ENCODE measurements at places on chromosomes 2 and 18. TPM values are rescaled to one million over a fixed set of nuclear protein-coding genes. Genes with fewer than 3 reads are reported as not detected.

GRCh38 chr2:47041891-47042684 is 113.0 kb downstream of the STPG4 start:
- H3K27me3 ChIP-seq = no peaks in the 10 kb centered on the region
- H3K4me3 ChIP-seq = peak overlapping the region; percentile 45
- H3K4me1 ChIP-seq = peaks cover 38% of the 10 kb centered on the region
- peaks cover 12% of the 10 kb centered on the region for H3K36me3 ChIP-seq

GRCh38 chr2:195590199-195590860 is 66.7 kb upstream of the SLC39A10 start:
- no peaks in the 10 kb centered on the region for H3K36me3 ChIP-seq
- H3K4me1 ChIP-seq = no peaks in the 10 kb centered on the region
- H3K27me3 ChIP-seq = no peaks in the 10 kb centered on the region
- H3K4me3 ChIP-seq = no peak overlapping the region
- no peak overlapping the region for H3K27ac ChIP-seq
- DNase-seq = no peak

GRCh38 chr18:12038082-12038638 is 55.5 kb upstream of the ANKRD62 start:
- peaks cover 9% of the 10 kb centered on the region for H3K4me1 ChIP-seq
- no peaks in the 10 kb centered on the region for H3K27me3 ChIP-seq
- DNase-seq = peak; percentile 23

- H3K36me3 ChIP-seq = peaks cover 44% of the 10 kb centered on the region
- no peak overlapping the region for H3K4me3 ChIP-seq
- H3K27ac ChIP-seq = no peak overlapping the region
- no peaks in the 10 kb centered on the region for H3K27me3 ChIP-seq
These were observed 6.8 kb downstream of the ZNF397 start for GRCh38 chr18:35247412-35248249.

DNA sequence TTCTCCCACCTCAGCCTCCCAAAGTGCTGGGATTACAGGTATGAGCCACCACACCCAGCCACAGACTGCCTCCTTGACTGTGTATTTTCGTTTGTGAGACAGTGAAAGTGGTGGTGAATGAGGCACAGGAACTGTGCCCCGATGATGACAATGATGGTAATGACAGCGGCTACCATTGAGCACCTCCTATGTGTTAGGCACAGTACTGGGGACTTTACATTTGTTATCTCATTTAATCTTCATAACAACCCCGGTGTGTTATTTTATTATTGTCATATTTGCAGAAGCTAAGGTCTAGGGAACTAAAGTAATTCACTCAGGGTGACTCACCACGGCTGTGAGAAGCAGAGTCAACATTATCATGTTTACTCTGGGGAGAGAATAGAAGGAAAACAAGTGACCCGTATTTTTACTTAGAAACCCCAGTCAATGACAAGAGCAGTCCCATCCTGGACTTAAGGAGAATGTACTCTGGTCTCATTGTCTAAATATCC is 77.6 kb upstream of the ALPP start:
- no peak overlapping the region for H3K27ac ChIP-seq
- H3K36me3 ChIP-seq = no peaks in the 10 kb centered on the region
- no peak overlapping the region for H3K4me3 ChIP-seq

GRCh38 chr18:3810296-3810695 is 360.3 kb downstream of the TGIF1 start:
- no peak overlapping the region for H3K27ac ChIP-seq
- no peak overlapping the region for H3K4me3 ChIP-seq
- DNase-seq = no peak
- no peaks in the 10 kb centered on the region for H3K36me3 ChIP-seq
- no peaks in the 10 kb centered on the region for H3K27me3 ChIP-seq
- H3K4me1 ChIP-seq = peaks cover 4% of the 10 kb centered on the region

DNA sequence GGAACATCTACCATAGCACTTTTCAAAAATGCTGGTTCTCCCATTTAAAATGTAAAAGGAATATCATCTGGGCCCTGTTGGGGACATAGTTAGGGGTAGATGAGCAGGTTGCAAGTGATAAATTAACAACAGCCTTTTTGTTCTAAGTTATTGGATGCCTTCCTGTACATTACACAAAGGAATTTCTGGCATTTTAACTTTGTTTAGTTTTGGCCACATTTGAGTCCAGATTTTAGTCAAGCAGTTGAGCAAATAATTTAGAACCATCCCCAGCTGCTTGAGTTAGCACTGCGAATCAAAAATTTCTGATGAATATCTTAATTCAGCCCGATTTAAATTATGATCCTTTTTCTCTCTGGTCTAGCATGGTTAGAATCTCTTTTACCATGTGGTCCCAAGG is 124.4 kb downstream of the TTC27 start:
- H3K4me1 ChIP-seq = peaks cover 14% of the 10 kb centered on the region
- H3K27ac ChIP-seq = no peak overlapping the region
- no peaks in the 10 kb centered on the region for H3K36me3 ChIP-seq
- no peak overlapping the region for H3K4me3 ChIP-seq

- no peak for DNase-seq
- H3K27ac ChIP-seq = no peak overlapping the region
- H3K27me3 ChIP-seq = no peaks in the 10 kb centered on the region
- H3K4me1 ChIP-seq = no peaks in the 10 kb centered on the region
These were observed 261.0 kb upstream of the DDX18 start for GRCh38 chr2:117553448-117553847.

DNA sequence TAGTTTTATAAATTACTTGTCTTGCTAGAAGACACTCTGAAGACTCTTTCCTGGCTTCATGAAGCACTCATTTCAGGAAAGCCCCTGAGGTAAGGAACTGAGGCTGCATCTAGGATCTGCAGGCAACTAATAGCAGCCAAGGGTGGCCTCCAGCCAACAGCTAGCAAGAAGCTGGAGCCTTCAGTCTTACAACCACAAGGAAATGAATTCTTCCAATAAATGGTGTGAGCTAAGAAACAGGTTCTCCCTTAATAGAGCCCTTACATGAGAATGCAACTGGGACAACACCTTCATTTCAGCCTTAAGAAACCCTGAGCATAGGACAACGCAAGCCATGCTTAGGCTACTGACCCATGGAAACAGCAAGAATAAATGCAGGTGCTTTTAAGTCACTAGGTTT is 254.6 kb upstream of the RBBP8 start:
- no peaks in the 10 kb centered on the region for H3K36me3 ChIP-seq
- peaks cover 33% of the 10 kb centered on the region for H3K4me1 ChIP-seq
- no peak overlapping the region for H3K4me3 ChIP-seq
- DNase-seq = peak; percentile 73
- H3K27me3 ChIP-seq = no peaks in the 10 kb centered on the region
- no peak overlapping the region for H3K27ac ChIP-seq

DNA sequence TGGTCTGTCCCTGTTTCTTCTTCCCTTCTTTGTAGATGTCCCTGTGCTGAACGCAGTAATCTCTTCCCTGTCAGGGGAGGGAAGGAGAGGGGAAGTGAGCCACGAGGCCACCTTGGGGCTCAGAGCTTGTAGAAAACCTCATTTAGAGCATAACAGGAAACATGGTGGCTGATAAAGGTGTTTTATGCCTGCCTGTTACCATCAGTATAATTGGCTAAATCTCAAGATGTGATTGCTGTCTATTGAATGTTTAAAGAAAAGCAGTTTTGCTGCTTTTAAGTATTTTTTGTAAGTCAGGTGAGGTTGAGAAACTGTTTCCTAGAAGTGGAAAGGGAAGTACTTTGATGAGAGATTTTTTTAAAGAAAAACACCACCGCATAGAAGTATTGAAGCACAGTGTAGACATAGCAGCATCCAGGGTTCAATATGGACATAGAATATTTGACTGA is 59.7 kb upstream of the PDK1 start:
- H3K36me3 ChIP-seq = peaks cover 7% of the 10 kb centered on the region
- DNase-seq = no peak
- no peaks in the 10 kb centered on the region for H3K27me3 ChIP-seq
- no peak overlapping the region for H3K4me3 ChIP-seq

DNA sequence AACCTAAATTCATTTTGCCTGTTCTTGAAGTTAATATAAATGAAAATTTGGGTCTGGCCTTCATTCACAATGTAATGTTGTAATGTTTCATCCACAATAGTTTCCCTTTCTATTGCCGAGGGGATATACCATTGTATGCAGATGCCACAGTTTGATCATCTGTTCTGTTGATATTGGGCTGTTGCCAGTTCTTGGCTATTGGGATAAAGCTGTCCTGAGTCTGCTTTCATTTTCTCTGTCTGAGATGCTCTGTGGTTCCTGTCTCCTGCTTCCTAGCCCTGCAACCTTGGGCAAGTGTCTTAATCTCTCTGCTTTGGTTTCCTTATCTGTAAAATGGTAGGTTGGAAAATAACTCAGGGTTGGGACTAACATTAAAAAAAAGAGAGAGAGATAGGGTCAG is 25.2 kb downstream of the B3GNT2 start:
- no peaks in the 10 kb centered on the region for H3K36me3 ChIP-seq
- DNase-seq = peak; percentile 27
- H3K27ac ChIP-seq = no peak overlapping the region
- peaks cover 9% of the 10 kb centered on the region for H3K4me1 ChIP-seq

DNA sequence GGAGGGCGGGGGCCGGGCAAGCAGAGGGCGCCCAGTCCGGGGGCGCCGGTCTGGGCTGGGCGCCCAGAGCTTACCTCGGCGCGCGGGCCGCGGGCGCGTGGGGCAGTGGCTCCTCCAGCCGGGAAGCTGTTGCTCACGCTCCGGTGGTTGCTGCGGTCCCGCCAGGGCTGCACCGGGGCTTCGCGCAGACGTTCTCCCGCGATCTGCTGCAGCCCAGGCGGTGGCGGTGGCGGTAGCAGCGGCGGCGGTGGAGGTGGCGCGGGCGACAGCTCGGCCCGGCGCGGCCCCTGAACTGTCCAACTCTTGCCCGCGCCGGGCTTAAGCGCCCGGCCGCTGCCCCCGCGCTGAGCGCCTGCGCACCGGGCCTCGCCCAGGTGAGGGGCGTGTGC is 391 bp downstream of the ZNF385B start:
- no peak overlapping the region for H3K27ac ChIP-seq
- H3K36me3 ChIP-seq = no peaks in the 10 kb centered on the region
- peaks cover 4% of the 10 kb centered on the region for H3K4me1 ChIP-seq
- DNase-seq = peak; percentile 7
- H3K4me3 ChIP-seq = peak overlapping the region; percentile 65

- DNase-seq = no peak
- no peak overlapping the region for H3K27ac ChIP-seq
- H3K4me3 ChIP-seq = no peak overlapping the region
- no peaks in the 10 kb centered on the region for H3K27me3 ChIP-seq
These were observed 31.3 kb upstream of the RAPGEF4 start for GRCh38 chr2:172704072-172704936.

DNA sequence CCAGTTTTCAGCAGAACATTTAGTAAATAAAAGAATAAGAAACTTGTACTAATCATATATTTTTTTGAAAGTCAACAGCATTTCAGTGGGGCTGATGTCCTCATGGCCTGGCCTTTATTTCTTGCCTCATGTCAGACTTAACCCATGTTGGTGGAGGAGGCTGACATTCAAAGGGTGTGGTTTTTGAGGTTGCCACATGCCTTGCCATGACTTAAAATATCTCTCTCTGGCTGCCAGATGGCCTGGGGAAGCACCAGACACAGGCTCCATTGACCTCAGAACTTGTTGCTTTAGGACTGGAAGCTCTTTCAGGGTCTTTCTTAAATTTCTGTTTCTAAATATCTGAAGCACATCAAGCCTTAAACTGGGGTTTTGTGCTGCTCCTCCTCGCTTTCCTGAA is 32.5 kb upstream of the CD28 start:
- H3K4me3 ChIP-seq = no peak overlapping the region
- no peaks in the 10 kb centered on the region for H3K27me3 ChIP-seq
- H3K4me1 ChIP-seq = peaks cover 8% of the 10 kb centered on the region

DNA sequence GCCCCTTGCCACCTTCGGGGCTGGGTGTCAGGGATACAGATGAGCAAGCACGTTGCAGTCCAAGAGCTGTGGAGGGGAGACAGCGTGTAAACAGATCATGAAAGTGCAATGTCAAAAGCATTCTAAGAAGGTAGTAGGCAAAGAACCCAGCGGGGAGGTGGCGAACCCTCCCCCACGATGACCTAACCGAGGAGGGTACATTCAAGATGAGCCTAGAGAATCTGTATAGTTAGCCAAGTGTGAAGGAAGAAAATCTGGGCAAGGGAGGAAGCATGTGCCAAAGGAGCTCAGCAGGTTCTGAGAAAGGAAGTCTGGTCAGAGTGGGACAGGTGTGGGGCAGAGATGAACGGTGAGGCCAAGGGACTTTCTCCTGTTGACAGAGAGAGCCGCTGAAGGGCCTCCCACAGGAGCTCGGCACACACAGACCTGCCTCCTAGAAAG is 106.9 kb downstream of the SP3 start:
- peaks cover 3% of the 10 kb centered on the region for H3K27me3 ChIP-seq
- DNase-seq = no peak
- no peak overlapping the region for H3K4me3 ChIP-seq
- no peaks in the 10 kb centered on the region for H3K4me1 ChIP-seq

DNA sequence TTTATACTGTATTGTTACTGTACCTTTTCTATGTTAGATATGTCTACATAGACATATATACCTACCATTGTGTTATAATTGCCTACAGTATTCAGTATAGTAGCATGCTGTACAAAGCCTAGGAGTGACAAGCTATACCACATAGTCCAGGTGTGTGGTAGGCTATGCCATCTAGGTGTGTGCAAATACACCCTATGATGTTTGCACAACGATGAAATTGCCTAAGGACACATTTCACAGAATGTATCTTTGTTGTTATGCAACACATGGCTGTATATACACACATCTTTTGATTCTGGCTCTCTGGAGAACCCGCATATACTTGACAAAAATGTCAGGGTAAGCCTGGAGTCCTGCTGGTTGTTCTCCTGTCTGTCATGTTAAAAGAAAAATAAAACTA is 85.1 kb downstream of the BCL2L11 start:
- DNase-seq = no peak
- peaks cover 8% of the 10 kb centered on the region for H3K36me3 ChIP-seq
- H3K27me3 ChIP-seq = no peaks in the 10 kb centered on the region
- H3K27ac ChIP-seq = no peak overlapping the region
- H3K4me3 ChIP-seq = no peak overlapping the region
- peaks cover 27% of the 10 kb centered on the region for H3K4me1 ChIP-seq

CROCC2 gene
- not detected for total RNA-seq

CCDC68 gene
- 2.2 TPM for total RNA-seq

NPHP1 gene
- 3.3 TPM for total RNA-seq

POTEC gene
- total RNA-seq = not detected

ABHD3 gene
- total RNA-seq = 6.4 TPM

NGEF gene
- 0.16 TPM for total RNA-seq
